ENCODE measurements at places on chromosomes 4 and X.

GRCh38 chr4:7628432-7628831 lies 193.7 kb upstream of the PSAPL1 start:
- DNase-seq: no peak

DNA sequence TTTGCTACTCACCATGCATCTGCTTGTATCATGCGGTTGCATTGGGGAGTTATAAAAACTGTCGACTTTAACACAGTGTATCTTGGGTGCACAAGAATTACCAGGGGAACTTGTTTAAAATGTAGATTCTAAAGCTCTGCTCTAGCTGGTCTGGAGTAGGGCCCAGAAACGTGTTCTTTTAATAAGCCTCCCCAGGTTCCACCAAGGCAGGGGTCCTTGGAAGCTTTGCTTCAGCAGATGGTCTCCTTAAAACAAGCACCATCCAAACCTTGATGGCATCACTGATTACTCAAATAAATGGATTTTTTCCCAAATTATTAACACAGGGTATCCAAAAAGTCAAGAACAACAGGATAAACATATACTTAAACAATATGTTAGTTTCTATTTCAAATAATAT lies 120.2 kb upstream of the NDP start:
- DNase-seq: no peak

DNA sequence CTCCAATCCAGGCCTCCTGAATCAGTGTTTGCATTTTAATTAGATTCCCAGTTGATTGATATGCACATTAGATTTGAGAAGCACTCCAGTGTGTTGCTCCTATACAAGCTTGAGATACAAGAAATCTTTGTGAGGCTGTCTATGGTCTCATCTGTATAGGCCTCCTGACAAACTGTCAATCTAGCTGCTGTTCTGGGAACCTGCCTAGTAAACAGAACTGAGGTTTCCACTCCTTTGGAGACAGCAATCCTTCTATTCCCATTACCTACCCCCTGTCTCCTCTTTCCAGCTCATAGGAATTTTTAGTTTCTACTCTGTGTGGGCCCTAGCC lies 306.1 kb upstream of the EMCN start:
- DNase-seq: no peak

DNA sequence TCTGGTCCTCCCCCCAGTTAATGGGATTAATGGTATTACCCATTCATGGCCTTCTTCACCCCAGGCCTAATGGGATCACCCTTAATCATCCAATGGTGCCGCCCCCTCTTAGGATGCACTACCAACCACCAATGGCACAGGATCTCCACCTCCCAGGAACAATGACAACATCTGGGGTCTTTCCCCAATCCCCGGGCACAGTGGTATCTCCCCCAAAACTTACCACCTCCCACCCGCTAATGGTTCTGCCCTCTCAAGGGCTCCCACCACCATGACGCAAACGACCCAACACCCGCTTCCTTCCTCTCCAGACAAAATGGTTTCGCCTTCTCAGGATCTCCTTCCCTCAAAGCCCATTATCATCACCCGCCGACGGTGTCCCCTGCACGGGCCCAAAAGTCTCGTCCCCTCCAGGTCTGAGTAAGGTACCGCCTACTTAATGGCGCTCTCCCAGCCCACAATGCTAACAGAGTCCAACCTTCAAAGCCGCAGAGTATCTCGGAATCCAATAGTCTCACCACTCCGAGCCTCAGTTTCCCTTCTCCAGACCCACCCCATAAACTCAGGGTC lies 458 bp downstream of the GRIPAP1 start:
- peak; percentile 24 for DNase-seq

DNA sequence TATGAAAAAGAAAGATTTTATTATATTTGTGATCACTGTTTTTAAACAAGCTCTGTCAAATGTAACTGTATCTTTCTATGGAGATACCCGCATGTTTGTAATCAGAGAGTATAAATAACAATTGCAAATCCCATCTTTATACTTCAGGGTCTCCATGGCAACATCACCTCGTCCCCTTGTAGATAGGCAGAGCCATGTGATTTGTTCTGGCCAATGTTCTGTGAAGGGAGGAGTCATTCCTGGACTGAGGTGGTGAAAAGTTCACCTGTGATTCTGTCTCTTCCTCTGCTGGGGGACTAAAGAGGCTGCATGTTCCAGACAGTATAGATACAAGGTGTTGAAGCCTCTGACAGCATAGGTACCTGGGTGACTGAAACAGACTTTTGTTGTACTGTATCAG lies 45.6 kb upstream of the MED14 start:
- DNase-seq: no peak

DNA sequence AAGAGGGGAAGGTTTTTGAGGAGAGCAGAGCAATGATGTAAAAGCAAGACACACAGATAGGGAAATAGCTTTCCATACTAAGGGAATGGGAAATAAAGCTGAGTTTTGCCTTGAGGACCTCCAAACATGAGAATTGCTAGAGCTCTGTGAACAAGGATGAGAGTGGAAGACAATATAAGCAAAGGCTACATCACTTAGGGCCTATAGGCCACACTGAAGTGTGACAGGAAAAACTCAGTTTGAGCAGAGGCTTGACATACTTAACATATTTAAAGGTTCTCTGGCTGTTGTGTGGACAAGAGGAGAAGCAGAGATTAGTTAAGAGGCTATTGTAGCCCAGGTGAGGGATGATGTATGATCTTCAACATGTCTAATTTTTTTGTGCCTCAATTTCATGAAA lies 5.3 kb upstream of the SRP72 start:
- no peak for DNase-seq

DNA sequence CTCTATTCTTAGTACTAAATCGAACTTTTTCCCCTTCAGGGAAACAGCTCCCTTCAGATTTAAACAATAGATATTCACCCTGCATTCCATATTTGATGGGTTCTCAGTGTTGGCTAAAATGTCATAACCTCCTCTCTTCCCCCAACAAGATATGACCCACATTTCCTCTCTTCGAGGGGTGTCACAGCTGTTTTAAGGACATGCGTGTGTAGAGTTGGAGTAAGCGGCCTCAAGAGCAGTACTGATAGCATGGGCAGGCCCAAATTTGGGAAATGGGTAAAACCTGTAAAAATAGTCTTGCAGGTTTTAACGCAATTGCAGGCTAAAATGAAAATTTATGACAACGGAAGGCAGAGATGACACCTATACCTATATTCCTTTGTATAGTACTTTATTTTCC lies 28.7 kb downstream of the SAT1 start:
- no peak for DNase-seq

GRCh38 chr4:187550256-187550950 lies 445.2 kb upstream of the ZFP42 start:
- no peak for DNase-seq

GRCh38 chr4:146182443-146182842 lies 6.9 kb downstream of the LSM6 start:
- DNase-seq: no peak
